ENCODE measurements at places on chromosomes 3 and 15.

DNA sequence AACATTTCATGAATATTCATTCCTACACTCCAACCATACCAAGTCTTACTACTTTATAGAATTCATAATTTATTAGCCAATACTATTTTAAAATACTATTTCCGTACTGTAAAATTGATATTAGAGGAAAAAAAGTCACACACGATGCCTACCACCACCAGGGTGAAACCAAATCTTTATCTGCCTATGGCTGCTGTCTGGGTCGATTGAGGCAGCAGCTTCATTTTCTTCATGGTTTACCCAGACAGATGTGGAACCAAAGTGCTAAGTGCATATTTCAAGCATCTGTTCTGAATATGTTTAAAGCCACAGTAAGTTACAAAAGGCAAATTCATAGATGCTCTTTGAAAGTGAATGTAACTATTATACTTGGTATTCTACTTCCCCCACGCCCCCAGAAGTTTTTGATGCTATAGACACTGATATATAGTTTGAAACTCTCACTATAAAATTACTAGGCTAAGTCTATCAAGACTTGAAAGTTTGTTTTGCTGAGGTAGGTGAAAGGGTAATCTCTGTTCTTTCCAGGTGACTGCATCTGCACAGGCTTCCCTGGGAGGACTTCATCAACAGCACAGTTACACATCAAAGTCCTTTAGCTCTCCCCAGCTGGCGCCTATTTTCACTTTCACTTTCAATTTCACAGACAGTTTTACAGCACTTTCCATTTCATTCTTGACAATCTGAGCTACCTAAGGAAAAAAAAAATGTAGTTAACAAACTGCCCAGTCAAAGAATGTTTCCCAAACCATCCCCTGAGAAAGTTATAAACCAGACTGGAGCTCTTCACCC lies 113.9 kb downstream of the POLQ start:
- peak; percentile 70 for DNase-seq

- no peak for DNase-seq
These were observed 113.5 kb upstream of the TOPAZ1 start for GRCh38 chr3:44128057-44128775.

- DNase-seq, result no peak
These were observed 100.8 kb downstream of the DHX36 start for GRCh38 chr3:154223519-154223918.

DNA sequence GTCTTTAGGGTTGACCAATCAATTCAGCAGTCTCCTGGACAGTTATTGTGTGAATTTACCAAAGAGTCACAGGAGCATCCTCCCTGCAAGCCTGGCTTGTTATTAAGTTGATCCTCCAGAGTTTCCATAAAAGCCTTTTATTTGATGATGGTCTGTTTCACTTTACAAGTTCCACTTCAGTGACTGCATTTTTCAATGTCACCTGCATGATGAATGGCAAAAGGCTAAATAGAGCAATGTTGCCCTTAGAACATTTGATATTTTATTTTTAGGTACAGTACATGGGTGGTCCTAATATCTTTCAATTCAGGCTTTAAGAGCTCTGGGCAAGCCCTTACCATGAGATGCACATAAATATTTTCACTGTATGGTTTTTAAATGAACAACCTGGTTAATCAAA lies 22.6 kb downstream of the GUCA1C start:
- no peak for DNase-seq

- no peak for DNase-seq
These were observed 136.3 kb downstream of the GHSR start for GRCh38 chr3:172312001-172312400.
